Liver (tissue), 10 donors: ENCODE measurements at places on chromosomes 1 and 21.

DNA sequence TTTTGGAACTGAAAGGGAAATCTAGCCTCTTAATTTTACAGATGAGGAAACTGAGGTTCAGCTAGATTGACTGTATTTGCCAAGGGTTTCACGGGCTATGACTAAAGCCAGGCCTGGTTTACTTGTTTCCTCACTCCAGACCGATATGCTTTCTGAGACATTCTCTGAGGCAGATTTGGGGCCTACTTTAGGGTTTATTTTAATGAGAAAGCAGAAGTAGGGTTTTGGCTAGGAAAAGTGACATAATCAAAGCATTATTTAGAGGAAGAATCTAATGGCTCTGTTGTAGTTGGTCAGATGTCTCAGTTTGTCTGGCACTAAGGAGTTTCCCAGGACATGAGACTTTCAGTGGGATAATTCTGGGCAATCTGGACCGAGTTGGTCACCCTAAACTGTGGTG is 1.5 kb upstream of the RPTN start:
- DNase-seq, result no peak

- peak; percentile 42 for DNase-seq
These were observed 9.2 kb upstream of the CBR3 start for GRCh38 chr21:36125512-36126207.

- DNase-seq, result no peak
These were observed 59.2 kb downstream of the SLC25A24 start for GRCh38 chr1:108140936-108141335.

DNA sequence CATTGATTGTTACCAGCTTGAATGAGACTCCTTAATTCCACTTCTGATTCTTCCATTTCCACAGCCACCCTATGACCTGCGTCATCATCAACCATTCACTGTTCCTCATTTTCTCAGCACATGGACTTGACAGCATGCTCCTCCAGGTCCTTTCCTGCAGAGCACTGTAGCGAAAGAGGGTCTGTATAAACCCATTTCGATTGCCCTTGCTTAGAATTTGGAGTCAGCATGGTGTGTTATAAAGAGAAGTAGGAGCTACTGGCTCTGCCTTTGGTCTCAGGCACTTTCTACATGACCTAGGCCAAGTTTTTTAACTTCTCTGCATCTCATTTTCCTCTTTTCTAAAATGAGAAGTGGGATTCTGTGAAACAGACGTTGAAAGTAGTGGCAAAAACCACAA is 133.8 kb downstream of the AK5 start:
- DNase-seq, result no peak

DNA sequence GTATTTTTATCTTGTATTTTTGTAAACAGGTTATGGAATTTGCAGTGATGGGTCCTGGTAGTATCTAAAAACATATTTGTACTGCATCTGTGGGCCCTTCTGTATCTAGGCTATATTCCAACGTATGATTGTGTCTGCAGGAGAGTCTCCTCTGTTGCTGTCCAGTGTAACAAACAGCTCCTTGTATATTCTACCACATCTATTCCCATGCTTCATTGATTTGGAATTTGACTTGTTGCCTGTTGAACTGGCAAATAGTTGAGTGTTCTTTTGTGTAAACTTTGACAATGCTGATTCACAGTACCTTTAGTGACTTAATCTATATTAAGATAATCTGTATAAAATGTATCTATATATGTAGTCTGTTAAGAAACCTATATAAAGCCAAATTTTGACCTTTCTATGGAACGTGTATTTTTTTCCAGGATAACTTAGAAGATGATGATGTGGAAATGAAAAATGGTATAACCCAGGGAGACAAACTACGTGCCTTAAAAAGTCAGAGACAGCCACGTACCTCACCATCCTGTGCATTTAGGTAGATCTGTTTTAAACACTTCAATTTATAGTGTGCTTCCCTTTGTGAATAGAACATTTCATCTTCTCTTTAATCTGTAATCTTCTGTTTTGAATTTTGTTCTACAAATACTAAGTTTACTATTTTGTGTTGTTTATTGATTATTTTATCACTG is 43.4 kb upstream of the GPR88 start:
- DNase-seq, result no peak

DNA sequence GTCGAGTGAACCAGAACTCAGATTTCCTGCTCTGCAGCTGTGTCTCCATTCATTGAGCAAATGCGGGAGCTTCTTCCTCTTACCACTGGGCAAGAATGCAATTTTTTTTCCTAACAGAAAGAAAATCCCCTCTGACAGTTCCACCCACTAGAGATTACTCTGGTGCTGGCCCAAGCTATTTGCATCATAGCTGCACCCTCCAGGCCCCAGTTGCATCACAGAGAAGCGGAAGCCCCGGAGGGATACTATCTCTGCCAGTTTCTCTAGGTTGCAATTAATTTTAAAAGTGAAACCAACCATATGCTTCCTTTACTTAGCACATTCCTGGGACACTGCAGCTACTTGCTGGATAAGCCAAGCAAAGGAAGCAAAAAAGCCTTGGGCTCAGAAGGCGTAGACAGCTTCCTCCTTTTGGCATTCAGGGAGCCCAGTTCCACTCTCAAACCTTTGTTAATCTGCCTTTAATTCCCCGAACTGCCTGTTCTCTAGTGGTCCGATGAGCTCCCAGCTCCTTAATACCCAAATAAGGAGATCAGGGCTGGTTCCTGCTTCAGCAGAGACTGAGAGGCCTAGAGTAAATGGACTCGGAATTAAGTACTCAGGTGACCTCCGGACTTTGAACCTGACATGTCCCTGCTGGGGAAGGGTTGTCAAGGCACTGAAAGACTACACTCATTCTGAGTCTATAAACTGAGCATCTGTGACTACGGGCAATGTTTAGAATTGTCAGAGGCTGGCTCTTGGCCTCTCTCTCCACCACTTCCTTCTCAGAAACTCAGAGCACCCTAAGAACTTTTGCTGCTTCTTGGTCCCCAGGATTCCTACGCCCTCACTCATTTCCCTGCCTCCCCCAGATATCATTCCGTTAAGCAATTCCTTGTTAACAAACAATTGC is 72.5 kb upstream of the TNFSF18 start:
- DNase-seq, result no peak

- no peak for DNase-seq
These were observed 39.9 kb downstream of the MSH4 start for GRCh38 chr1:75836528-75837100.

GRCh38 chr1:244171241-244171985 is 120.3 kb downstream of the ZBTB18 start:
- no peak for DNase-seq

- DNase-seq, result no peak
These were observed 96.0 kb upstream of the TSPAN2 start for GRCh38 chr1:115185336-115185735.

GRCh38 chr1:225677350-225678124 is 24.6 kb upstream of the ENAH start:
- no peak for DNase-seq

DNA sequence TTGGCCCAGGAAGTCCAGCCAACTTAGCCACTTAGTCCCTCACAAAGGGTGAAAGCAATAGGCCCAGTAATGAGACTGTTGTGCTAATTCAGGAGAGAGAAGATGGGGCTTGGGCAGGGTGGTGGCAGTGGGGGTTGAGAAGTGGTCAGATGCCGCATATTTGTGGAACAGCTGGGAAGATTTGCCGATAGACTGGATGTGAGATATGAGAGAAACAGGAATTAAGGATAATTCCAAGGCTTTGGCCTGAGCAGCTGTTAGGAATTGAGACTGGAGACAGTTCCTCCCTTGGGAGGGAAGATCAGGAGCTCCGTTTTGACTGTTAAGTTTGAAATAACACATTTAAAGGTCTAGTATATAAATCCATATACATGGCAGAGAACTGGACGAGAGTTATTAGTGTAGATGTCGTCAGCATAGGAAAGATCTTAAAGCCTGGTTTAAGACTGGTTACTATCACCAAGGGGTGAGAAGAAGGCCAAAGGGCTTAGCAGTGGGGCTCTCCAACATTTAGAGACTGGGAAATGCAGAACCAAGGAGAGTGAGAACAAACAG is 323.7 kb upstream of the FAM78B start:
- DNase-seq, result no peak

DNA sequence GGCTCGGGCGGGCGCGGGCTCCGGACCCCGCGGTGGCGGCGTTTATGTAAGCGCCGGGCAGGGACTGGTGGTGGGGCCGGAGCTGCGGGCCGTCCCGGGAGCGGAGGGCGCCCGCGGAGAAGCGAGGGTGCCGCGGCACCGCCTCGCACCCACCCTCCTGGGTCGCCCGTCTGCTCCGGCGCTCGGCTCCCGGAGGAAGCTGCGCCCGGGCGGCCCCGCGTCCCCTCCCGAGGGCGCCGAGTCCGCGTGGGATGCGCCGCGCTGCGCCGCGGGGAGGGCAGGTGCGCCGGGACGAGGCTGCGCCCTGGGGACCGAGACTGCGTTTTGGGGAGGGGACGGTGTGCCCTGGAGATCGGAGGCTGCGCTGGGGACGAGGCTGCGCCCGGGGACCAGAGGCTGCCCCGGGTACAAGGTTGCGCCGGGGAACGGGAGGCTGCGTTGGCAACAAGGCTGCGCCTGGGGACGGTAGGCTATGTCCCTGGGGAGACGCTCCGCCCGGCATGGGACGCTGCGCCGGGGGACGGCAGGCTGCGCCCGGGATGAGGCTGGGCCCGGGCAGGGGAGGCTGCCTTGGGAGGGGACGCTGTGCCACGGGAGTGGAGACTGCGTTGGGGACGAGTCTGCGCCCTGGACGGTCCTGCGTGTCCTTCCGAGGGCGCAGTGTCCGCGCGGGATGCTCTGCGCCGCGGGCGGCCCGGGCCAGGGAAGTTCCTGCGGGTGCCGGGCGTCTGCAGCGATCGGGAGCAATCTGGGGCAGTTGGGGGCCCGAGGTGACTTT is 627 bp downstream of the ADARB1 start:
- no peak for DNase-seq

DNA sequence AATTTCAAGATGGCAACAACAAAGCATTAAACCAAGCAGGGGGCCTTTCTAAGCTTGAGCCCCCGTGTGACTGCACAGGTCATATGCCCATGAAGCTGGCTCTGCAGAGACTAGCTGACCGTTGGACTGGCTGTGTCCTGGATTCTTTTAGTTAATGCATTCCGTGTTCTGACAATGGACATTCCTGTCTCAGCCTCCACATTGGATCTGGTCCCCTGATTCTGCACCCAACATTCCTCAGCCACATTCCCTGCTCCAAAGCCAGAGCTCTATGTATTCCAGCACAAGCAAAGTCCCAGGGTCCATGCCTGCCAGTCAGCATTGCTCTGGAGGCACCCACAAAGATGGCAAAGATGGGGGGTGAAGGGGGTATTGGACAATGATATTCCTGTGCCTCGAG is 5.1 kb upstream of the NAV1 start:
- no peak for DNase-seq

- DNase-seq, result peak; percentile 70
These were observed 1.6 kb upstream of the AJAP1 start for GRCh38 chr1:4652631-4653327.

DNA sequence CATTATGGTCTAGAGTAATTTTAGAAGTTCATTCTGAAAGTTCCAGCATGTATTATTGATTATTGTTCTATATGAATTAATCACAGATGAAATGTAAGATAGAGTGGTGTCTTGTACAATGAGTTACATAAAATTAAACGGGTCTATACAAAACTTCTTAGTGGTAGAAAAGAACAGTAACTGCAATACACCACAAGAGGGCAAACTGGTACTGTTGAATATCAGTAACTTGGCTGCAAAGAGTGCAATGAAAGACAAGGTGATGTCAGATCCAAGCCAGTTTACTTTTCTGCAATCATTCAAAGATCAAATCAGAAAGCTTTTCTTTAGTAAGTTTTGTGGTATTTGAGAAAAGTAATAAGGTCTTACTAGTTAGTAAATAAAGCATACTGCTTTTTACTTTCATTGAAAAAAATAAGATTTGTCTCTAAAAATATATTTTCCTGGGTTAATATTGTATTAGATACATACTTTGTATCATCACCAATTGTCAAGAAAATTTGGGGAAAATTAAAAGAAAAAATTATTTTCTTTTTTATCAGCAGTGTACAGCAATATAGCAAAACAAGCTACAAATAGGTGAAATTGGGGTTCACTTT is 66.4 kb upstream of the BTG3 start:
- no peak for DNase-seq

- no peak for DNase-seq
These were observed 12.9 kb downstream of the EPHX1 start for GRCh38 chr1:225822655-225823403.

- no peak for DNase-seq
These were observed 10.5 kb downstream of the FAAH start for GRCh38 chr1:46404482-46405196.

DNA sequence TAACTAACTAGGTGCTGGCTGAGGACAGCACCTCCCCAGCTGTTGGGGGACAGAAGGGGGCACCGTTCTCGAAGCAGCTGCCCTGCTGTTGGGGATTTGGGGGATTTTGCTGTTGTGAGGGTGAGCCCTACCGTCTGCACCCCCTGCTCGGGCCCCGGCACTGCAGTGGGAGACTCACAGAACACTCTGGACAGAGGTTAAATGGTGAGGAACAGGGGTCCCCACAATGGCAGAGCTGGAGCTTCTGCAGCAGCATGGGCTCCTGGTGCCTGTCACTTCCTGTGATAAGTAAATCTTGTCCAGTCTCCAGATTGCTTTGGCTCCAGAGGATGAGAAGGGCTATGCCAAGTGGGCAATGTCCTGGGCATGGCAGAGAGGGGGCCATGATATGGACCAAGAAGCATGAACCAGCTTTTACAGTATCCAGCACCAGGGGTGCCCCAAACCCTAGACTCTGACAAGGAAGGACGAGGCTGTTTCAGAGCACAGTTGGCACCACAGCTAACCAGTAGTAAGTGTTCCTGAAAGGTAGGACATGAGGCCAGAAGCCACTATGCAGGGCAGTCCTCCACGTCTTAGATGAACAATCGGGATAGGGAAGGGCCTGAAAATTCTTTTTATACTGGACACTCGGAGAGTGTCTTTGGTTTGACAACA is 365.1 kb upstream of the VAMP3 start:
- peak; percentile 27 for DNase-seq

DNA sequence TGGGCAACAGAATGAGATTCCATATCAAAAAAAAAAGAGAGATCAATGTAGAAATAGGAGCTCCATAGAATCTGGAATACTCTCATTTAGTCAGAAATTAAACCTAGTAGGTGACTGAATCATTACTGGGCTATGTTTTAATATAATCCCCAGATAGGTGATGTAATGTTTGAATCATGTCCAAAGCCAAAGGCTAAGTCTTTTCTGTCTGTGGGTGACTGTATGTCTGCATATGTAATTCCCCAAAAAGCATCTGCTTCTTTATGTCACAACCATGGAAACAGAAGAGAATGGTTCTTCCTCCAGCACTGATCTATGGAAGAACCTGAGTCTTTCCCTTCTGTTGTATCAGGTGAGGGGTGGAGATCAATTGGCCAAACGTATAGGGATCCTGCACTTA is 5.8 kb downstream of the LAMC2 start:
- DNase-seq, result no peak

DNA sequence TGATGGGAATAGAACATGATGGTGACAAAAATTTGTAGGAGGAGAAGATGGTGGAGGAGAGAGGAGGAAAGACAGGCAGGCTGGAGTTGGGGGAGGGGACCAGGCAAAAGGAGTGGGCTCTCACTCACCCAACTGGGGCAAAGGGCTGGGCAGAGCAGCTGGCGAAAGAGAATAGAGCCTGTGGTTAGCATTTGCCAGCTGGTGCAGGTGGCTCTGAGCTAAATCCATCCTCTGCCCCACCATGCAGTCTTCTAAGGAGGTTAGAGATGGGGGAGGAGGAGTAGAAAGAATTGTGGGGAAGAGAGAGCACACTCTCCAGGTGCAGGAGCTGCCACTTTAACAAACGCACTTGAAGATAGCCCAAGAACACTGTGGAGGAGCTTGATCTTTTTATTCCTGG is 27.6 kb upstream of the SLAMF1 start:
- DNase-seq, result no peak

GRCh38 chr1:78577257-78578100 is 42.8 kb upstream of the IFI44L start:
- no peak for DNase-seq

- DNase-seq, result no peak
These were observed 5.1 kb upstream of the RIPPLY3 start for GRCh38 chr21:37001441-37001840.
